ENCODE measurements at places on chromosomes 2 and 18. TPM values are rescaled to one million over a fixed set of nuclear protein-coding genes. Genes with fewer than 3 reads are reported as not detected.

The TYW5 gene
- total RNA-seq, result 14.1 TPM

The IGFBP5 gene
- total RNA-seq, result 0.05 TPM

The COX5B gene
- 147 TPM for total RNA-seq

The ZNF2 gene
- 1.8 TPM for total RNA-seq

The SERPINB12 gene
- total RNA-seq, result not detected

The SETBP1 gene
- 1.6 TPM for total RNA-seq

The CCL20 gene
- 3.7 TPM for total RNA-seq

The TDRD15 gene
- total RNA-seq, result not detected

The ALPI gene
- not detected for total RNA-seq

Data from CD4-positive, CD25-positive, alpha-beta regulatory T cell (primary cell).